ENCODE measurements at places on chromosomes 11 and 22.

GRCh38 chr22:23137905-23138561 is 3.8 kb downstream of the RSPH14 start:
- no peak for DNase-seq

GRCh38 chr11:111229604-111230003 is 15.9 kb upstream of the POU2AF2 start:
- no peak for DNase-seq

DNA sequence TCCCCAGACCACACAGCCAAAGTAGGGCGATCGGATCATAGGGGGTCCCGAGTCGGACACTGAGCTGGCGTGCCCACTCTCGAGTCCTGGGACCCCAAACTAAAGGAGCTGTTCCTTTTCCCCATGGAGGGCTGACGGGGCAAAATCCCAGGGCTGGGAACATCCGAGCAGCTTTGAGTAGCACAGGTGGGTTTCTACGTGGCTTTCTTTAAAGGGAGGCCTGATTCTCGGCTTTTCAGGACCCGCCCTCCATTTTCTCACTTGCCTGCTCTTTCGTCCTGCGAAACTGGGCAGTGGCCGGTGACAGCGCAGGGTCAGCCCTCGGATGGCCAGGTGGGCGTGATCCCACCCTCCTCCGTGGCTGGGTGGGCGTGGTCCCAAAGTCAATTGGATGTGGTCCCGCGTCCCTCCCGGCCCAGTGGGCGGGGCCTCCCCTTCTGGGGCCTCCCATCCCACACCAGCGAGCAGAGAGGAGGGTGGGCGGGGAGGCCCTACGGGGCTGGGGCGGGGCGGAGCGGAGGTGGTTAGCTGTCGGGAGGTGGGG is 17.5 kb upstream of the TXNRD2 start:
- DNase-seq, result no peak

DNA sequence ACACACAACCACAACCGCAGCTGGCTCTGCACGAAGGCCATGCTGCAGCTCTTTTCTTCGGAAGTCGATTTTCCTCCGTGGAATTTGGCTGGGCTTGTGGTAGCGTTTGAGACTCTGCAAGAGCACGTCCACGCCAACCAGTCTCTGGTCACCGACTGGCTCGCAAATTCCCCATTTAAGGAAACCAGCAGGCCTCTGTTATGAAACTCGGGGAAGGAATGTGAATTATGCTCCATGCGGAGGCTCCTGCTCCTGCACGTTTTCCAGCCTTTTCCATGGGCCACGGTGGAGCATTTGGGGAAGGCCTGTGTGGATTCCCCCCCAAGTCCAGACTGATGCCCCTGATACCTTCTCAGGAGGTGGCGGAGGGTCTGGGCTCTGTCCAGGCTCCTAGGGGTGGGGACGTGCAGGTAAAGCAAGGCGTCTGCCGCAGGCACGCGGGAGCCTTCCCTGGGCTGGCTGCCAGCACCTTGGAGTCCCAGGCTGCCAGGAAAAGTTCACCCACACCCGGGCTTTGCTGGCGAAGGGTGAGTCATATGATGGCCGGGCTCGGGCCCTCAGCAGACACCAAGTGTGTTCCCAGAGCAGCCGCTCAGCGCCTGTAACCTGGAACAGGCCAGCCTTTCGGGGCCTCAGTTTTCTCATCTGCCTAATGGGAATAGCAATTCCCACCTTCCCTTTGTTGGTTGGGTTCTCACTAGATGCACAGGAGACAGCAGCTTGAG is 41.9 kb downstream of the LRP5 start:
- no peak for DNase-seq

- DNase-seq, result no peak
Measured at GRCh38 chr11:128579798-128580504, 7.4 kb downstream of the ETS1 start.

- no peak for DNase-seq
Measured at GRCh38 chr22:45014654-45015053, 4.8 kb upstream of the PHF21B start.

DNA sequence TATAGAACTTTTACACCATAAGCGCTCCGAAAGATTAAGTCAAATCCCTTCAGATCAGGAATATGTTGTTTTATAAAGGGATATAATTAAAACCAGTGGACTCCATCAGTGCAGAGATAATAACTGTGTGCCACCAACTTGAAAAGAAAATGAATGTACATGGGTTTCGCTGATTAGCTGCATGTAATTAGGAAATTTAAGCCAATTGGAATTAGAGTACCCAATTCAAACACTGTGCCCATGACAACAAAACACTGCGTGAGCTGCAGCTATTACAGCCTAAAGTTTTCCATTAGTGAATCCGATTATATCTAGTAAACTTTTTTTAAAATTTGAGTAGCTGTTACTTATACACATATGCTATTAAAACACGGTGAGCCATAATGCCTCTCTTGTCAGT is 392.3 kb upstream of the ARHGAP42 start:
- no peak for DNase-seq

GRCh38 chr11:45726493-45727054 is 61.2 kb upstream of the CHST1 start:
- DNase-seq, result no peak

DNA sequence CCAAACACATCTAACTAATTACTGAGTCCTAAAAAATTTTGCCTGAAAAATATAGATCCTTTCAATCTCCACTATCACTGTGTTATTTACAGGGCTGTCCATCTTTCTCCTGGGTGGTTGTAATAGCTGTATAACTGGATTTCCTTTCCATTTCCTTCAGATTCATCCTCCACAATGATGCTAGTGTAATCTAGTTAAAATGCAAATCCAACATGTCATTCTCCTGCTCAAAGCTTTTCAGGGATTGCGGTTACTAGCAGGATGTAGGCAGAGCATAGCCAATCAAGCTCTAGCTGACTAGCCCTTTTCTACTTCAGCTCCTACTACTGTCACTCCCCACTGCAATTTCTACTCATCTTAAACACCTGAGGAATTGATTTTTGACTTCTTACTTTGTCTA is 283.0 kb downstream of the RAB38 start:
- DNase-seq, result no peak

DNA sequence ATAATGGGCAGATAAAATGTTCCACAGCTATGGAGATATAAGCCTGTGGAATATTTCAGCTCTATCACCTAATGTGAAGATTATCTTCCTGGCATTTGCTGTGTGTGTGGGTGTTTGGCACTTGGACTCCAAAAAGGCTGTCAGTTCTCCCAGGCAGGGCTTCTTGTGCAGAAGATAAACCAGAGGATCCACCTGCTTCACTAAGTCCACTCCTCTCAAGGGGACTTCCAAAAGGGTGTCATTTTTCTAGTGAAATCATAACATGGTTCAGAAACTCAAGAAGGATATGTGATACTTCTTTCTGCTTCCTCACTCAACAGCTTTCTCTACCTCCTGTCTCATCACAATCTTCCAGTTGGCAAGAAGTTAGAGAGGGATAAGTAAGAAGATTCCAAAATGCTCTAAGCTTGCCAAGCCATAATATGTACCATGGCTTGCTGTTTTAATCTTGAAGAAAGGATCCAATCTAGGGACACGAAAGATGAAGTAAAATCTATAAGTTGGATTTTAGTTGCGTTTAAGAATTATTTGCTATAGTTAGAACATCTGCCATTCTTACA is 206.2 kb upstream of the MTMR2 start:
- no peak for DNase-seq

GRCh38 chr11:37721485-37721884 is 1123.4 kb upstream of the RAG2 start:
- DNase-seq, result no peak

GRCh38 chr22:35938226-35938625 is 90.4 kb downstream of the RBFOX2 start:
- DNase-seq, result no peak

DNA sequence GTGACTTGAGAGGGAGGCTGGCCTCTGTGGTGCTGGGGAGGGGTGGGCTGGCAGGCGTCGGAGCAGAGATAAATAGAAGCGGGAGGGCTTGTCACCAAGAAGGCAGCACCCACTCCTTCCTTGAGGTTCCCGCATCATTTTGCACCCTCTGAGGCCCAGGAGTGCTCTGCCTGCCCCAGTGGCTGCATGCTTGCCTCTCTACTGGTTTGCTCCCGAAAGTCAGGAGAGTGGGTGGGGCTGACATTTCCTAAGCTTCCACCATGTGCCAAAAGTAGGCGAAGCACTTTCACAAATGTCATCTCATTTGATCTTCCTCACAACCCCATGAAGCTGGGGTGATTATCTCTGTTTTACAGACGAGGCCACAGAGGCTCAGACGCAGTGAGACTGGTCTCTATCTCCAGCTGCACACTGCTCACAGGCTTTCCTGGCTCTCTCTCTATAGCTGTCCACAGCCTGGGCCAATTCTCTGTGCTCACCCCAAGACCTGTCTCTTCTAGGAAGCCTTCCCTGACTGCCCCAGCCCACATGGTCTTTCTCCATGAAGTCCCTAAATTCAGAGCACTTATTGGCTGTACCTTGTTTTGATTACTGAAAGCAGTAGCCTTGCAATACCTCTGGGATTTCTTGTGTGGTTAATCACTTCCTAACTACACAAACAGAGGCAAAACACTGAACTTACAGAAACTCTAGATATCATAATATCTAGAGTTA is 2.6 kb upstream of the UCP3 start:
- peak; percentile 4 for DNase-seq

DNA sequence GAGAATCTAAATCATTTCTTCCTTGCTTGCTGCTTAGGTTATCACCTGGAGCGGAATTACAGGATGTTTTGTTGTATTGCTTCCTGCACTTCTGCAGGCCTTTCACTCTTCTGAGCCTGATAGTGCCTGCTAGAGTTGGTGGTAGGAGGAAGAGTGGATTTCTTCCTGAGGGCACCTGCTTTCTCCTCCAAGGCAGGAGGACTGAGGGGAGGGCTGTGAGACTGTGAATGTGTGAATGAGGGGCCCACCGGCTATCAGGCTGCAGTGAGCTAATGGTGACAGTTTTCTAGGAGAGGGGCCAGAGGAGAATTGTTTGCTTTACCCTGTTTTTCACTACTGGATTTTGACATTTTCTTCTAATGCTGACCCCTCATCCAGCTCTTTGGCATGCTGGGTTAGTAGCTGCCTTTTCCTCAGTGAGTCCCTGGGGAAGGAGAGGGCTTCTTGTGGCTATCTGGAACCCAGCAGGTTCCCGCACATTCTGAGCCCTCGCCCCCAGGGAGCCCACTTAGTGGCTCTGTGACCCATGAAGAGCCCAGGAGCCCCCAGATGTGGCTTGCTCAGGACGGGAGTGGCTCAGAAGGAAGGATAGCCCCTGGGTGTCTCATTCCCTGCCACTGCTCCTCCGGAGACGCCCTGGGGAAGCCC is 39.1 kb downstream of the DIXDC1 start:
- no peak for DNase-seq

DNA sequence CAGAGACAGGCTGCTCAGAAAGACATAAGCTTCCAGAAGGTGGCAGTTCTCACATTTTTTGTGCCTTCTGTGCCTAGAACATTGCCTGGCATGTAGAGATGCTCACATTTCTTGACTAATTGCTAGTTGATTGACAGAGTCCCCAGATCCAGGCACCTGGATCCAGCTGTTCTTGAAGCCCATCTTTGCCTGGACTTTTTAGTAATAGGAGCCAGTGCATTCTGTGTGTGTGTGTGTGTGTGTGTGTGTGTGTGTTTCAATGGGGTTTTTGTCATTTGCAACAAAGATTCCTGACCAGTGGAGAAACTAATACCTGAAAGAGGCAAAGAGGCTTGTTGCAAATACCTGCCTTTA is 15.1 kb downstream of the MRGPRF start:
- no peak for DNase-seq

GRCh38 chr22:44452531-44453420 is 45.3 kb downstream of the RTL6 start:
- no peak for DNase-seq

- no peak for DNase-seq
Measured at GRCh38 chr11:119100994-119101758, 477 bp downstream of the DPAGT1 start.

DNA sequence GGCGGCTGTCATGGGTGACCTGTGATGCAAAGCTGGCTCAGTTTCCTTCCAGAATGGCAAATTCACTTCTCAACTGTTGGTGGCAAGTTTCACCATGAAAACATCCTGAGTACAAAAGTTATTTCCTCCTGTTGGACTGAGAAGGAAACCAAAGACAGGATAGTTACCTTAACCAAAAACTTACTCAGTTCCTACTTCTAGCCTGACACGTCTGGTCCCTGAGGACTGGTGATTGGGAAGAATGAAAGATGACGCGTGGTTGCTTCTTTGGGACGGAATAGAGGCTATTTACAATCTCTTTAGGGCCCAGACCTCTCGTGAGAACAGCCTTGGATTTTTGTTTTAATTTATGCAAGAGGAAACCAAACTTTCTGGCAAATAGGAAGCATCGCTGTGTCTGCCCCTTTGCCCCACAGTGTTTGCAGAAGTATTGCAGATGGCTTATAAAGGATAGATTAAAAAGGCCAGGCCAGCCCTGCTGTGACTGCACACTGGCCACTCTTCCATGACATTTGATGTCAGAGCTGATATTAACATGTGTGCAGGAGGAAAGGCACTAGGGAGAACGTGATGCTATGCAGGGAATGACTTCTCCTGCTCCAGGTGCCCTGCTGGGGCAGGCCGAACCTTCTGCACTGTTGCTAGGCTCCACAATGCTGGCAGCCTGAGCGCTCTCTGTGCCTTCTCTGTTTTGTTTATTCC is 7.6 kb downstream of the VPS26B start:
- DNase-seq, result no peak

GRCh38 chr11:89443361-89444322 is 47.5 kb downstream of the NOX4 start:
- no peak for DNase-seq

- DNase-seq, result no peak
Measured at GRCh38 chr11:35029979-35030682, 108.8 kb upstream of the CD44 start.

DNA sequence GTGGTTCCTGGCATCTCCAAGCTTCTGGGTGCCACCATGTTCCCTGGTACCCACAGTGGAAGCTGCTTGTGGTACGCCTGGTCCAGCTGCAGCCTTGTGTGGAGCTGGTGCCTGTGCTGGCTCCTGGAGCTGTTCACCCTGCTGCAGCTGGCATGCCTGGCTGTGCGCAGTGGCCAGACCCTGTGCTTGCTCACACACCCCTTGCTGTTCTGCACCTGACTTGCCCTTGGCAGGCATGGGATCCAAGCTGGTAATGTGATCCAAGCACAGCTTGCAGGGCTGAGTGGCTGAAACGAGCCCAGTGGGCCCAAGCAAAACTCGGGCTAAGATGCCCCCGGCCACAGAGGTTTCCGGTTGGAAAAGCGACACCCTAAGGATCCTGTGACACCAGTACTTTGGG is 104.7 kb upstream of the CLMP start:
- no peak for DNase-seq

- no peak for DNase-seq
Measured at GRCh38 chr11:69307421-69307820, 13.5 kb downstream of the MYEOV start.

- DNase-seq, result no peak
Measured at GRCh38 chr11:35892166-35892565, 51.7 kb upstream of the LDLRAD3 start.
